CD4-positive, alpha-beta T cell treated with Interleukin-17A for 1 hour (primary cell): ENCODE measurements at places on chromosomes 7 and 10.

DNA sequence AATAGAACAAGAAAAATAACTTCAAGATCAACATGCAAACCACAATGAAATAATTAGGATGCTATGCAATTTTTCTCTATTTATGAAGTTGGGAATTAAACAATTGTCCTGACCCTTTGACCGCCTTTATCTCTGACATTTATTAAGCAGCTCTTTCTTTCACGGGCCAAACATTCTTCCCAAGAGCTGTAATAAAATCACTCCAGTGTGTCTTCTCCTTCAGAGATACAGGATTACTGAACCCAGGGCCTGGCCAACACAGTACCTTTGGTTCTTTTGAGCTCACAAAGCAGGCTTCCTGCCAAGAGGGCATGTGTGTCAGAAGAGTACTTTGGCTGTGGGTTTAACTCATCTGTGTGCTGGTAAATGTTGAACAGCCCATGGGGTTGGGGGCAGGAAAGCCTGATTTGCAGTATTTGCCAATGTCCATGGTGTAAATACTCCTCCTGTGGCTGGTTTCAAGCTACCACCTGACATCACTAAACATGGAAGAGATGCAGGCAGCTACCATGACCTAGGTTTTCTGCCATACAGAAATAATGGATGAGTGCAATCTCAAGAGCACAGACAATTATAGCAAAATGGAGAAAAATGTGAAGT lies 121.7 kb downstream of the FANK1 start:
- no peak for DNase-seq

DNA sequence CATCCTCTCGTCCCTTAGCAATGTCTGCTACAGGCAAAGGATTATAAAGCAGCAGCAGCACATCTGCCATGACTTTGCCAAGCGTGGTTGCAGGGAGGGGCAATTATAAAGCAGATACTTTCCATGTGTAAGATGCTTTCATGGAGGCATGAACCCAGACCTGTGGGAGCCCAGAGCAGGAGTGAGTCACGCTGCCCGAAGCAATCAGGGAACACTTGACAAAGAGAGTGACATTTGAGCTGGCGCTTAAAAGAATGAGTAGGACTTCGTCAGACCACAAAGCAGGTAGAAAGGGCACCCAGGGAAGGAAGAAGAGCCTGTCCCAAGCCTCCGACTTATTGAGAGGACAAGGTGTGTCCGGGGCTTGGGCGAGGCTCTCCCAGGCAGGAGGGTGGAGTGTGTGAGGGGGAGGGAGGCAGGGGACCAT lies 147.2 kb downstream of the MYOF start:
- DNase-seq: no peak

GRCh38 chr7:603152-603951 lies 83.7 kb upstream of the PDGFA start:
- peak; percentile 82 for DNase-seq

DNA sequence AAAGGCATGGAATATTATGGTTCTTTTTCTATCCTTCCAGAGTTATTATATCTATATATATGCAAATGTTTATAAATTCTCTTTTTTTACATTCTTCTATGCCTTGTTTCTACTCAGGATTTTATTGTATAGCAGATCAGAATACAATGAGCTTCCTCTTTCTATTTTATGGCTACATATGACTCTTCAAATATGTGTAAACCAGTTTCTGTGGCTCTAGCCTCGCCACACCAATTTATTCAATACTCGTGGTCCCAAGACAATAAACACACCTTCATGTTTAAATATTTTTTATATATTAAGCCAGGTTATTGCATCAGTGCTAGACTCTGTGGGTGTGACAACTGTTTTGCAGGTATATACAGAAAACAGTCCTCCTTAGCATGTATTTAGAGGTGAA lies 237.5 kb upstream of the MKLN1 start:
- no peak for DNase-seq

DNA sequence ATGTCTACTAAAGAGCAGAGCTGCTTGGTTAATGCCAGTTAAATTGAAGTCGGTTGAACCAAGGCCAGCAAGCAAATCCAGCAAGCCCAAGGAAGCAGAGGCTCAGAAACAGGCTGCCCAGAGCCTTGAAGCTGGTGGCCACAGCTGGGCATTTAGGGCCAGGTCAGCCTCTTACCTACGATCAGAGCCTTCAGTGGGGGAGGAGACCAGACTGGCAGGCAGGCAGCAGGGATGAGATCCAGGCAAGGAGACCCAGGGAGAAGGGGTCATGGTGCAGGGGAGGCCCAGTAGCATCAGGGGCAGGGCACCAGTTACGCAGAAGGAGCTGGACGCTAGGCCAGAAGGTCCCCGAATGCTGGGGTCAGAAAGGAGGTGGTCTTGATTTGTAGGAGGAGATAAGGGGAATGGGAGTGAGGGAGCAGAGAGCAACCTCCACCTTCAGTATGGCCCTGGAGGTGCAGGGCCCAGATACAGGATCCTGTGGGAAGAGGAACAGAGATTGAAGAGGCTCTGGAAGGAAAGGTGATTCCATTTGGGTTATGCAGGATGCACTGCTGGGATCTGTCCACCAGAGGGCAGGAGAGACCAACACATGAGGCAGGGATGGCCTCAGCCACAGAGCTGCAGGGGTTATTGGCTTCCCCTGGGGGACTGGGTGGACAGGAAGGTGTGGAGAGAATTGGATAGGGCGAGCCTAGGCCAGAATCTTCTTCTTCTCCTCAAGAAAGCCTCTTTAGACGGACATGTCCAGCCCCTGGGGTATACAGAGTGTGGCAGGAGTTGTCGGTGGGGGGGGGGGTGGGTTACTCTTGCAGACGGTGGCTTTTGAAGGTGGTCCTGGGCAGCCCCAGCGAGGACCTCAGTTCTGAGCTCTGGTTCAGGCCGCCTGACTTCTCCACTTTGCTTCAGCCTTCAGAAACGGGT lies 132.6 kb upstream of the PODXL start:
- peak; percentile 57 for DNase-seq

DNA sequence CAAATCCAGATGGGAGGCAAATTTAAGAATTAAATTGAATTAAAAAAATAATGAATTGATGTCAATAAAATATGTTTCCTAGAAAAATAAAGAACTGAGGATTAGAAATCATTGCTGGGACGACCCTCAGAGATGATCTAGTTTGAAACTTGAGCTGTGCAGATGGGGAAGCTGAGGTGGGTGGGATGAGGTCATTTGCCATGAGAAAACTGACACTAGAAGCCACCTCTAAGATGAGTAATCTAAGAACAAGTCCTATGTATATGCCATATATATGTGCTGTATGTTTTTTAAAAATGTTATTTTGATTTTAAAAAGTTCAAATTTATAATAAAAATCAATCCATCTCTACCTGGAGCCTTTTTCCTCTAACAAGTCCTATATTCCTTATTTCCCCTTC lies 135.7 kb downstream of the RSU1 start:
- no peak for DNase-seq

GRCh38 chr7:3204526-3204925 lies 96.5 kb upstream of the SDK1 start:
- no peak for DNase-seq

GRCh38 chr7:131241386-131241785 lies 86.3 kb upstream of the MKLN1 start:
- DNase-seq: no peak

- DNase-seq: no peak
These were observed 13.2 kb downstream of the SCD start for GRCh38 chr10:100360234-100360633.

DNA sequence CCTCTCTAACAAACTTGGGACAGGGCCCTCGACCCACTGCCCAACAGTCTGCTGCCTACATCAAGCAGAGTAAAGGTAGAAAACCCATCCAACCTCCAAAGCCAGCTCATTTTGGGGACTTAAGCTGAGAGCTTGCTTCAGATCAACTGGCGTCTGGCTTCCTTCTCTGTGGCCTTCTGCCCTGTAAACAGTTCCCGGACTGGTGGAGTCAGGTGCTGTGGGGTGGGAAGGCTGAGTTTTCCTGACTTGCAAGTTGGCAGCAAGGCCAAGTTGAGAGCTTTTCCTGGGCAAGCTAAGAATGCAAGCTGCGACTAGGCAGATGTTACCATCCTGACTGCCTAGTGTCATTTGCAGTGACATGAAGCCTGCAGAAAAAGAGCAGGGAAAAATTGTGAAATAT lies 3.7 kb downstream of the GALNT17 start:
- no peak for DNase-seq

- DNase-seq: no peak
These were observed 64.6 kb downstream of the OGDH start for GRCh38 chr7:44671069-44671468.

DNA sequence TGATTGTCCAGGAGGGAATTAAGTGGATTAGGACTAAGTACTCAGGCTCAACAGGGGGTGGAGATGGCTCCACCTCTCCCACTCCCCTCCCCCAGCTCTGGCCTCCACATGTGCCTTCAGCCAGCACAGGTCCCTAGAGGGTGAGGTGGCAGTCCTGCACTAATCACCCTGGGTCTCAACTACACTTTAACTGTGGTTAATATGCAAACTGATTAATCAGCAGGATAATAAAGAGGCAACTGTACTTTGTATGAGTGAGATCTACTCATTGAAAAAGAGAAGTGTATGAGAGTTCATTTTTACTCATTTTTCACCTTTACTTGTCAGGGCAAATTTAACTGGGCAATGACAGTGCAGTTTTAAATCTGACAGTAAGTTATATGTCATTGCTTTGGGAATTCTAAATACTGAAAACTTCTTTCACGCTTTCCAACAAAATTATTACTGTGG lies 223.8 kb upstream of the CCDC6 start:
- no peak for DNase-seq

DNA sequence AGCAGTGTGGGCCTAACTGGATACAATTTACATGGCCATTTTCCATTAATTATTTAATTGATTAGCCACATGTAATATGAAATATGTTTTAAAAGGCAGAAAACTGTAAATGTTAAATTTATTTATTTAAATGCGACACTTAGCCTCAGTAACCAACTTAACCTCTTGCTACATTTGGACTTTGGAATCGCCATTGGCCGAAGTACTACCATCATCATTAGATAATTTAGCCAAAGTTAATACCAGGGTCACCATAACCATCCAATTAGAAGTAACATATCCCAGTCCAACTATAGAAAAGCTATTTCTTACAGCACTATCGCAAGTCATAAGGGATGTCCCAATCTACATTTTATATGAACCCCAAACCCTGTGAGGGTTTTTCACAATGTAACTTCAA lies 558.6 kb upstream of the IGFBP3 start:
- DNase-seq: no peak

DNA sequence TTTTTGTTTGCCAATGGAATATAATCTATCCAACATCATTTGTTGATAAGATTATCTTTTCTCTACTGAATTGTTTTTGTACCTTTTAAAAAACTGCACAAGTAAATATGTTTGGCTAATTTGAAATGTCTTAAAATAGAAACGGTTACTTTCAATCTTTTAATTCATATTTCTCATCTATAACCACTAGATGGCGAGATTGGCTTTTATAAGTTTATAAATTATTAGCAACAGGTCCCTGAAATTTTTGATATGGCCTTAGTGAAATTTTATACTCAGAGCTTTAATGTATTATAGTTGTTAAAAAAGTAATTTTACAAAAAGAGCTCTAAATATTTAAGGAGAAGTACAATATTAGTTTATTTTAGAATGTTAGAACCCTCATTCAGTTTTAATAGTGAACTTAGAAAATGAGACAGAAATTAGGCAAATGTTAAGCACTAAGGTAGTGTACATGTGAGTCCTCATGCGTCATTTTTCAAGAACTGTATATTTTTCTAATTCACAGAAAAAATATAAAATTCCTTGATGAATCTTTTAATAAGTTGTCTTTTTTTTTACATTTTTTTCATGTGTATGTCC lies 592.5 kb downstream of the ARL4A start:
- peak; percentile 25 for DNase-seq

DNA sequence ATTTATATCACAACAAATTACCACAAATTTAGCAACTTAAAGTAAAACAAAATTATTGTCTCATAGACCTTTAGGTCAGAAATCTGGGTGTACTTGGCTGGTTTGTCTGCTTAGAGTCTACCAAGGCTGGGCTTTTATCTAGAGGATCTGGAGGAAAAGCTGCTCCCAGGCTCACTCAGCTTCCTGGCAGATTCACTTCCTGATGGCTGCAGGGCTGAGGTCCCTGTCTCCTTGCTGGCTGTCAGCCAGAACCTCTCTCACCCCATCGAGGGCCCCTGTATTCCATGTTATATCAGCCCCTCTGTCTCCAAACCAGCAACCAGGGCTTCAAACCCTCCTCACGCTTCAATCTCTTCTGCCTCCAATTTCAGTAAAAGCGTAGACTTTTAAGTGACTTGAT lies 734.9 kb downstream of the NRG3 start:
- no peak for DNase-seq

- no peak for DNase-seq
These were observed 236.5 kb downstream of the SKAP2 start for GRCh38 chr7:26627891-26628341.

DNA sequence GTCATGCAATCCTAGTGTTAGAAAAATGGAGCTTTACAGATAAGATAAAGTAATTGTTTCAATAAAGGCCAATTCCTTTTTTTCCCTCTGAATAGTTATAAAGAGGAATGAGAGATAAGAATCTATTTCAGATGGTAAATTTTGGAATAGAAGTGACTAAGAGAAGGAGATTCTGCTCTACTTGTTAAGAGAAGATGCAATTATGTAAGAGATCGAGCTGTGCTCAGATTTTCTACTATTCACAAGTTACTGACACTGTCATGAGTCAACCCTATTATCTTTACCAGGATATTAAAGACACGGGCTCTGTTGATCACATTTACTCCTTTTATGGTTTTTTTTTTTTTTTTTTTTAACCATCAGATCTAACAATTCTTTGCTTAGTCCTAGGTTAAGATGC lies 511.3 kb downstream of the ARL4A start:
- DNase-seq: no peak

DNA sequence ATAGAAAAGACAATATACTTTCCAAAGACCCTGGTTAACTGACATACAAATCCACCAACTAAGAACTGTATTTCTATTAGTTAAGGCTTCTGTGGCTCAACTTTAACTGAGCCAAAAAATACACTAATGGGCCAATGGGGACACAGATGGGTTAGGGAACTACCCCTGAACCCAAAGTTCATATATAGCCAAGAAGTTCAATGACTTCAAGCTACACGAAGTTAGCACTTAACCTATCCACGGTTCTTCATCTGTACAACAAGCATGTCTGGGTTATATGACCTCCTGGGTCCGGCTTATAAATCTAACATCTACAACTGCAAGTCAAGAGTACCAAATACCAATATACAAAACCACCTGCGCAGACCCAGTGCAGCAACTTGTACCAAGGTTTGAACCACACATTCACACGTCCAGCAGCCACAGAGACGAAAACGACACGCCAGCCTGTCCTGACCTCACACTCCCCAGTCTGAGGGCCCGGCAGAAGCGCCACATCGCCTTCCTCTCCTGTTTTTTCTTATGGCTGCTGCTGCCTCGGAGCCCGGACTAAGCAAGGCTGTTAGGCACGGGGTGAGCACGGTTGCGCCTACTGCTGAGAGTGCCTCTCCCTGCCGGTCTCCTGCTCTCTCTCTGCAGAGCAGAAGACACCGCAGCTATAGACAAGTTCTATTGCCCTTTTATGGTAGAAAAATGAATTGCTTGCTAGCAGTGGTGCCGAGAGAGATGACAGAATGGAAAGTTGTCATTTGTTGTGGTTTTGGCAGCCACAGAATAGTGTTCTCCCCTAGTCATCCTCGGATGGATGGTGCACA lies 86.3 kb downstream of the RNF216 start:
- peak; percentile 85 for DNase-seq
